Fibroblast of lung (primary cell): ENCODE measurements at places on chromosomes 16 and 17.

GRCh38 chr17:41551365-41551764, 20.5 kb downstream of the KRT9 start:
- H3K27ac ChIP-seq = no peak overlapping the region
- H3K27me3 ChIP-seq = peaks cover 8% of the 10 kb centered on the region
- H3K36me3 ChIP-seq = no peaks in the 10 kb centered on the region
- no peak overlapping the region for H3K4me3 ChIP-seq
- H3K4me1 ChIP-seq = peaks cover 19% of the 10 kb centered on the region

- no peaks in the 10 kb centered on the region for H3K27me3 ChIP-seq
- DNase-seq = no peak
- H3K4me3 ChIP-seq = no peak overlapping the region
- no peaks in the 10 kb centered on the region for H3K4me1 ChIP-seq
- no peaks in the 10 kb centered on the region for H3K36me3 ChIP-seq
Measured at GRCh38 chr16:85601730-85602401, 11.3 kb upstream of the GSE1 start.

GRCh38 chr17:31882571-31882970, 18.9 kb downstream of the UTP6 start:
- H3K27me3 ChIP-seq = no peaks in the 10 kb centered on the region
- no peak for DNase-seq
- no peaks in the 10 kb centered on the region for H3K4me1 ChIP-seq

DNA sequence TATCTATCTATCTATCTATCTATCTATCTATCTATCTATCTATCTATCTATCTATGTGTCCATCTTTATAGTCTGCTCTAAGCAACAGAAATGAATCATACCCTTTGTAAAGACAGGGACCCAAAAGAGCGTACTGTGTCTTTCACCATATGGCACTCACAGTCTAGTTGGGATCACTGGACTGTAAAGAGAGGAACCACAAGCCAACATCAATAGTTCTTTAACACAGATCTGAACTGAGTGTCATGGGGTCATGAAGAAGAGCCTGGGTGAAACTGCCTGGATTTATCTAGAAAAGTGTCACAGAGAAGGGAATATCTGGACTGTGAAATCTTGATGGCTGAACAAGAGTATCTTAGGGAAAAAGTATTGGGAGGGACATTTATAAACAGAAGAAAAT, 619.1 kb upstream of the SOX9 start:
- peak; percentile 23 for DNase-seq
- H3K4me3 ChIP-seq = no peak overlapping the region
- no peaks in the 10 kb centered on the region for H3K27me3 ChIP-seq
- no peaks in the 10 kb centered on the region for H3K4me1 ChIP-seq
- no peaks in the 10 kb centered on the region for H3K36me3 ChIP-seq

- H3K27ac ChIP-seq = no peak overlapping the region
- DNase-seq = no peak
- peaks cover 6% of the 10 kb centered on the region for H3K36me3 ChIP-seq
- peaks cover 2% of the 10 kb centered on the region for H3K4me1 ChIP-seq
- H3K27me3 ChIP-seq = no peaks in the 10 kb centered on the region
Measured at GRCh38 chr16:4800290-4801041, 2.0 kb downstream of the ROGDI start.

- no peak for DNase-seq
- H3K27ac ChIP-seq = no peak overlapping the region
- no peak overlapping the region for H3K4me3 ChIP-seq
- peaks cover 9% of the 10 kb centered on the region for H3K4me1 ChIP-seq
Measured at GRCh38 chr16:81607006-81607405, 162.4 kb downstream of the CMIP start.

DNA sequence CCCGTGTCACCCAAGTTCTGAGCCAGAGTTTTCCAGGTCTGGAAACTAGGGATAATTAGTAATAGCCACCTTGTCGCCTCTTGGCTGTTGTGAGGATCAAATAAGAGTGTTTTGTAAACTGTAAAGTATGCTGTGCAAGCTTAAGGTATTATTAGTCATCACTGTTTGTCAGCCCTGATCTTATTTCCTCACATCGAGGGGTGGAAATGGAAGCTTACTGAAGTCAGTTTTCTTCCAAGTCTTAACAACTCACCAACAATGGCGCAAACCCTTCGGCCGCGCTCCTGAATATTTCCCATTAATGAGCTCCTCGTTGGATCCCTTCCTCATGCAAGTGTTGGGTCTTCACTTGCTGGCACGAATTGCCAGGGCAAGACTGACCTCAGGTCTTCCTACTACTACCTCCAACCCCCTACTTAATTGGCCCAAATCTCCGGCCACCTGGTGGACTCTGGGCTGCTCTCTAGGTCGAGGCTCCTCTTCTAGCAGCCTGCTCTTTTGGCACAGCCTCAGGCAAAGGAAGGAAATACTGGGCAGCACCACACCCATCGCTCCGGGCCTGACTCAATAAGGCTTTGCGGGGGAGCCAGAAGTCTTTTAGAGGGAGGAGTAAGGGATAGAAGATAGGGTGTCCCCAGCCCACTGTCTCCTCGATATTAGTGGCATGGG, 885 bp upstream of the SLC35B1 start:
- H3K36me3 ChIP-seq = peaks cover 11% of the 10 kb centered on the region
- H3K27me3 ChIP-seq = no peaks in the 10 kb centered on the region
- H3K27ac ChIP-seq = peak overlapping the region; percentile 96

- no peak for DNase-seq
- H3K4me1 ChIP-seq = no peaks in the 10 kb centered on the region
- no peaks in the 10 kb centered on the region for H3K36me3 ChIP-seq
Measured at GRCh38 chr17:43874293-43874692, 27.3 kb downstream of the CD300LG start.

DNA sequence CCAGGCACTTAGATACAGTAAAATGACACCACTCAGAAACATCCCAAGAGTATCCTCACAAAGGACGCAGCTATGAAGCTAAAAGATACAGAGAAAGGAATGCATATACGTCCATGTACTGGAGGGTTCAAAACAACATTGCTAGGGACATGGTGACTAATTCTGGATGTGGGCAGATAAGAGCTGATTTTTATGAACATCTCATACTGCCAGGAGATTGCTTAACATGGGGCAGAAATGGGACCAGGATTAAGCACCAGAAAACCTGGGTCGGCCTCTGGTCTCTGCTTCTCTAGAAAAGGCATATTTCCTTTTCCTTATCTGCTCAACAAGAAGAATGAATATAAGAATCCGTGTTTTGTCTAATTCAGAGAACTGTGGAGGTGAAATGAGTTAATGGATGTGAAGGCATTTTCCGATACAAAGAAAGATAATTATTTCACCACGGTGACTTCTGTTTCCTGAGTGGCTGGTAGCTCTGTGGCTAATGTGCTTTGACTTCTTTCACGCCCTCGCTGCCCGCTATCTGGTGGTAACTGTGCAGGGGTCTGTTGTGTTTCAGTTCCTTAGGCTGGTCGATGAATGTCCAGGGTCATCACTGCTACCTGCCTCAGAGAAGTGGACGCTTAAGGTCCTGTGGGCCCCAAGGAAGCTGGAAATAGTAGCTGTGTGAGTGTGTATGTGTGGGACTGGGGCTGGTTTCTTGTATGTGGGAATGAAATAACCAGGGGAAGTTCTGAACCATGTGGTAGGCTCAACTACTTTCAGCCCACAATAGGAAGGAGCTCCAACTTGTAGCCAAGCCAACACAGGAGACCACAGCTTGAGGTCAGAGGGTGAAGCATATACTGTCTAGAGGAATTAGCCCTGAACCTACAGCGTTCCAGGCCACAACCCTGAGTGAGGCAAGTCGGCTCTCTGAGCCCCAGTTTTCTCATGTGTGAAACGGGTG, 15.8 kb upstream of the CCL5 start:
- H3K4me3 ChIP-seq = no peak overlapping the region
- no peak overlapping the region for H3K27ac ChIP-seq
- no peaks in the 10 kb centered on the region for H3K27me3 ChIP-seq
- no peaks in the 10 kb centered on the region for H3K4me1 ChIP-seq
- no peaks in the 10 kb centered on the region for H3K36me3 ChIP-seq
- DNase-seq = peak; percentile 16

GRCh38 chr16:29023279-29024277, 38.7 kb downstream of the LAT start:
- H3K36me3 ChIP-seq = no peaks in the 10 kb centered on the region
- H3K27me3 ChIP-seq = peaks cover 2% of the 10 kb centered on the region
- peaks cover 1% of the 10 kb centered on the region for H3K4me1 ChIP-seq
- no peak overlapping the region for H3K27ac ChIP-seq
- no peak overlapping the region for H3K4me3 ChIP-seq

DNA sequence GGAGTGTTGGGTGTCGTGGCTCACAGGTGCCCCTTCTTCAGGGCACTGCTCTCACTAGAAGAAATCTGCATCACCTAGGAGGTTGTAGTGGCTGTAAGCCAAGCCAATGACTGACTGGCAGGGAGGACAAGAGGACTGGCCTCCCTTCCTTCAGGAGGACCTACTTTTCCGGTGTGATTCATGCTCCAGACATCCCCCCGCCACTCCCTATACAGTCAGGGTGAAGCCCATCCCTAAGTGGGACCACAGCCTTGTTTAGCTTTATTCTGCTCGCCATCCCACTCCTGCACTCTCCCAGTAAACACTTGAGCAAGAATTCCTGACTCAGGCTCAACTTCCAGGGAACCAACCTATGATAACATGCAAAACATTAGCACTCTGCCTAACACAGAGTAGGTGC, 67.0 kb downstream of the PLCG2 start:
- no peak for DNase-seq
- no peaks in the 10 kb centered on the region for H3K36me3 ChIP-seq
- peaks cover 4% of the 10 kb centered on the region for H3K27me3 ChIP-seq
- no peaks in the 10 kb centered on the region for H3K4me1 ChIP-seq
- H3K27ac ChIP-seq = no peak overlapping the region

DNA sequence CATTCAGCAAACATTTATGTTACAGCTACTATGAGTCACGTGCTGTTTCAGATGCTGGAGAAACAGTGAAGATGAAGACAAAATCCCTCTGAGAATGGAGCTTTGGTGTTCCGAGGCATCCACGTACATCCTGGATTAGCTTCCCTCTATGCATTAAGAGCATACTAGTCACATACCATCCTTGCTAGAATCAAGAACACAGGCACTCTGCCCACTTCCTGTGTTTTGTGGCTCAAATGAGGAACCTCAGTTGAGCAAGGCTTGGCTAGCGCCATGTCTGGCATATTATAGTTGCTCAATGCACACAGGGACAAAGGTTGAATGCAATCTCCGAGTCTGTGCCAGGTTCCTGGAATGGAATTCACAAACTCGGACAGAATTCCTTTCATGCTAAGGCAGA, 297.5 kb downstream of the XYLT1 start:
- H3K27me3 ChIP-seq = no peaks in the 10 kb centered on the region
- DNase-seq = peak; percentile 56
- H3K27ac ChIP-seq = no peak overlapping the region
- H3K4me3 ChIP-seq = no peak overlapping the region
- H3K36me3 ChIP-seq = no peaks in the 10 kb centered on the region

- H3K4me3 ChIP-seq = peak overlapping the region; percentile 26
- H3K4me1 ChIP-seq = peaks cover 2% of the 10 kb centered on the region
- peaks cover 12% of the 10 kb centered on the region for H3K27me3 ChIP-seq
- no peak overlapping the region for H3K27ac ChIP-seq
- H3K36me3 ChIP-seq = peaks cover 13% of the 10 kb centered on the region
Measured at GRCh38 chr16:88634141-88634993, 4.0 kb upstream of the IL17C start.

DNA sequence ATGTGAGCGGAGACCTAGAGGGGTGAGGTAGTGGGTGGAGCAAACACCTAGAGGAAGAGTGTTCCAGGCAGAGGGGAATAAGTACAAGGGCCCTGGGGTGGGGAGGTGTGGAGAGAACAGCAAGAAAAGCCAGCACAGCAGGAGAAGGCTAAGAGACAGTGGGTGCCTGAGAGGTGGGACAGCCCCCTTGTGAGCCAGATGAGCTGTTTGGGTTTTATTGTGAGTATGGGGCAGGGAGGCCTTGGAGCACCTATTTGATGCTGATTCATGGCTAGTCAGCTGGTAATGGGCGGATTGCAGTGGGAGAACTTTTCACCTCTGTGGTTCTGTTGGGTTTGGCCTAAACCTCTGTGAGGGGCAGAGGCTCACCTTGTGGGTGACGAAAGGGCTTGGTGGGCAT, 68.4 kb downstream of the ABCC1 start:
- H3K36me3 ChIP-seq = peaks cover 19% of the 10 kb centered on the region
- DNase-seq = no peak
- no peak overlapping the region for H3K4me3 ChIP-seq
- no peaks in the 10 kb centered on the region for H3K27me3 ChIP-seq

DNA sequence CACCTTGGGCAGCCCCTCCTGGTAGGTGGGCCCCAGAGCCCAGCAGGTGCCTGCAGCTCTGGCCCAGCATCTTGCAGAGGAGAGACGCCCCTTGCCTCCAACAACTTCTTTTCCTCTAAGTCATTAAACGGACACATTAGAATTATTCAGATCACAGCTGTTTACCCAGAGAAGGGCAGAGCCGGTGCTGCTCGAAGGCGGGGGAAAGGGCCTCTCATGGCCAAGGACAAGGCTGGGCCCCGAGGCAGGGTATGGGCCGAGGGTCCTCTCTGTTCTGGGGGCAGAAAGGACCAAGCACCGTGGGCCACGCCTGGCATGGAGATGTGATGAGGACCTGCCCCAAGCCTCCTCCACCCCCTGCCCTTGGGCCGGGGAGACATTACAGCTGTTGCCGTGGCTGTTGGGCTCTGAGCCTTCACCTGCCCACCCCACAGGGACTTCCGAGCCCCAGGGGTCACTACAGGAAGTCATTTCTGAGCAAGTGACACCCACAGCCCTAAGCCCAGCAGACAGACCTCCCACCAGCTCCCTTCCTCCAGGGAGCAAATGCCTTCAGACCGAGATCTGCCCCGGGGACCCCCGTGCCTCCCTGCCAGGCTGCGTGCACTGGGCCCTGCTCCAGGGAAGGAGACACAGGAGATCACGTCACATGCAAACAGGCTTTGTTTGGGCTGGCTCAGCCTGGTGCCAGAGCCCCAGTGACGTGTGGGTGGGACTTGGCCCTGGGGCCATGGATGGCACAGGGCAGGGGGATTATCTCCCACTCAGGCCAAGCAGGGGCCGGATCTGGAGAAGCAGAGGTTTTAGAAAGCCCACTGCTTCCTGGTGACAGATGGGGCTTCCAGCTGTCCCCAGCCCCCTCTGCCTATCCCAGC, 699 bp upstream of the PVALEF start:
- no peak for DNase-seq
- peaks cover 16% of the 10 kb centered on the region for H3K27me3 ChIP-seq
- no peaks in the 10 kb centered on the region for H3K4me1 ChIP-seq
- H3K4me3 ChIP-seq = no peak overlapping the region

GRCh38 chr17:66317629-66318028, 15.2 kb downstream of the PRKCA start:
- H3K36me3 ChIP-seq = no peaks in the 10 kb centered on the region

DNA sequence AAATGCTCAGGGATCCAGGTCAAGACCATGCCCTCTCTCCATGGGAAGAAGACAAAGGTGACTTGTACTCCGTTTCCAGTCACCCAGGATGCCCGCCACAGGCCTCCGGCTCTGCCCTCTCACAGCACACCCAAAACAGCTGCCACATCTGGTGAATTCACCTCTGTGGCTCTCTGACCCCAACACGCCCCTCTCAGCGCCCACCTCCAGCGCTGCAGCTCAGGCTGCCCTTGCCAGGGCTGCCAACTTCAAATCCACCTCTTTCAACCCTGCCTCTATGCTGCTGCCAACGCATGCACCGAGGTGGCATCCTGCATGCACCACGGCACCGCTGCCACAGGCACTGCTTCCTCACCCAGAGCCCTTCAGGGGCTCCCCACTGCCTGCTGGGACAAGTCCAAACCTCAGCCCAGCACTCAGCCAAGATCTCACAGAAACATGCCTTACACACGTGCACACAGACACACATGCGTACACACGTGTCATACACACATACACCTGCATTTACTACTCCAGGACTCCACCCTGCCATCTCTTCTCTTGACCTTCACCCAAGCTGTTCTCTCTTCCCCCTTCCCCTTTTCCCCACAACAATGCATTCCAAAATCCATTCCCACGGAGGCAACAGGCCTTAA, 7.5 kb downstream of the HID1 start:
- H3K4me1 ChIP-seq = no peaks in the 10 kb centered on the region
- DNase-seq = no peak
- no peaks in the 10 kb centered on the region for H3K36me3 ChIP-seq
- no peak overlapping the region for H3K27ac ChIP-seq
- no peak overlapping the region for H3K4me3 ChIP-seq
